Activated naive CD8-positive, alpha-beta T cell treated with anti-CD3 and anti-CD28 coated beads, Interleukin-2, amount 50 U/mL, for 24 hours (primary cell): ENCODE measurements at places on chromosomes 5 and 9.

GRCh38 chr9:88777498-88778312 is 213.6 kb upstream of the S1PR3 start:
- DNase-seq: no peak

GRCh38 chr9:129839324-129840023 is 4.2 kb downstream of the USP20 start:
- DNase-seq: no peak

DNA sequence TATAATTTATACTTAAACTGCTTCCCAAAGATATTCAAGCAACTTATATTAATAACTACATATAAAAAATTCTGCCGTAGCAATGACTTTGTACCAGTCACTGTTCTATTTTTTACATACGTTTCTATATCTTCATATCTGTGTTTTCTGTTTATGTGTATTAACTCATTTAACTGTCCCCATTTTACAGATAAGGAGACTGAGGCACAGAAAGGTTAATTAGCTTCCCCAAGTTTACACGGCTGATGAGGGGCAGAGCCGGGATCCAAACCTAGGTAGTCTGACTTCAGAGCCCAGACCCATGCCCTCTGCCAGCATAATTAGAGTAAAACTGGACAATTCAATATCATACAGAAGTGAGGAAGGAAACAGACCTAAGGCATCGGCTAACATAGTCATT is 259.7 kb upstream of the TUT7 start:
- no peak for DNase-seq

- no peak for DNase-seq
Measured at GRCh38 chr5:763998-764781, 20.3 kb downstream of the ZDHHC11B start.

DNA sequence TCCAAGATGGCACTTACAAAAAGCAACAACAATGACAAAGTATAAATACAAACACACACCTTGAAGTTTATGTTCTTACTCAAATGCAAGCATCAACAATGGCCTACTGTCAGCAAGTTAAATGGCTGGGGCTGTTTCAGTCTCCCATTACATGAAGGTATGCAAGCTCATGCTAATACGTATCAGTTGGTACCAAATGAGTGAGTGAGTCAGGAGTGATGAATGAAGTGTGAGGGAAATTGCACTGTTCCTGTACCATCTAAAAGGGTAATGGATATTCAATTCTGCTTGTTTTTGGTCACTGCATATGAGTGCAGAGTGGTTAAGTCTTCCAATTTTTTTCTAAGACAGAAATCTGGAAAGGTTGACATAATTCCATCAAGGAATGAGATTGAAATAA is 964.9 kb downstream of the MAT2B start:
- no peak for DNase-seq

DNA sequence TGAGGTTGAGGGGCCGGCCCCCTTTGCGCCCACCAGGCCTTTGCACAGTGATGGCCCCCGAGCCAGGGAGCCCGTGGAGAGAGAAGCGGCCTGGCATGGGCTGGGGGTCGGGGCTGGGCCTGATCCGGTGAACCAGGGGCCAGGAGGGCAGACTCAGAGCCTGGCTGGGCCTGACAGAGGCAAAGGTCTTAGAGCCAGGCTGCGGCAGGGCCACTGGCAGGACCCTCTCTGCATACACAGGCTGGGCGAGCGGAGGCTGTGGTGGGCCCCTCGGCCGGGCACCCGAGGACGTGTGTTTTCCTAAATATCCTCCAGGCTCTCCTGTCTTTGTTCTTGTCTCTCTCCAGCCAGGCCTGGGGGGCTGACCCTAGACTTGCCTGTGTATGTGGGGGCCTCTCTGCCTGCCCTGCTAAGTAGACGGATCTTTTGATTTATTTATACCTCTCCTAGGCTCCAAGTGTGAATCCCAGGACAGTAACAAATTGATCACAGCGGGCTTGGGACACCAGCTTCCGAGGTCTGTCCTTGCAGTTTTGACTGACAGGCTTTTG is 933 bp downstream of the NEK6 start:
- DNase-seq: no peak

GRCh38 chr9:37061768-37062167 is 27.7 kb upstream of the PAX5 start:
- DNase-seq: no peak

GRCh38 chr5:123787635-123788034 is 275.7 kb downstream of the CSNK1G3 start:
- no peak for DNase-seq

- no peak for DNase-seq
Measured at GRCh38 chr5:15020736-15021135, 149.2 kb upstream of the ANKH start.

DNA sequence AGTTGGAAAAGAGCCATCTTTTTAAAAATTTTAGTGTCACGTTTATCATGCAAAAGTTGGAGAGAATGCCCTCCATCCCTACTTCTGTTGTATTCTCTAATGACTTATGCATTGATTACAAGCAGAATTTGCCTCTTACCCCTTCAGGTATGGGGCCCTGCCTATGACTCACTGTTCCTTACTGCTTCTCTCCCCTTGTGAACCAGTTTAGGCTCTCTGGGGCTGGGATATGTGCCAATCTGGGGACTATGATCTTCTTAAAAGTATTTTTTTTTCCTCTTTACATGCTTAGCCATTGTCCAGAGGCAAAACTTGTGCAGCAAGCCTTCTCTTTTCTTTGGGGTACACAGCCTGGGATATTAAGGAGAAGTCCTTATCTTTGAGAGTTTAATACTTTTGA is 37.4 kb downstream of the CAMK4 start:
- DNase-seq: no peak

DNA sequence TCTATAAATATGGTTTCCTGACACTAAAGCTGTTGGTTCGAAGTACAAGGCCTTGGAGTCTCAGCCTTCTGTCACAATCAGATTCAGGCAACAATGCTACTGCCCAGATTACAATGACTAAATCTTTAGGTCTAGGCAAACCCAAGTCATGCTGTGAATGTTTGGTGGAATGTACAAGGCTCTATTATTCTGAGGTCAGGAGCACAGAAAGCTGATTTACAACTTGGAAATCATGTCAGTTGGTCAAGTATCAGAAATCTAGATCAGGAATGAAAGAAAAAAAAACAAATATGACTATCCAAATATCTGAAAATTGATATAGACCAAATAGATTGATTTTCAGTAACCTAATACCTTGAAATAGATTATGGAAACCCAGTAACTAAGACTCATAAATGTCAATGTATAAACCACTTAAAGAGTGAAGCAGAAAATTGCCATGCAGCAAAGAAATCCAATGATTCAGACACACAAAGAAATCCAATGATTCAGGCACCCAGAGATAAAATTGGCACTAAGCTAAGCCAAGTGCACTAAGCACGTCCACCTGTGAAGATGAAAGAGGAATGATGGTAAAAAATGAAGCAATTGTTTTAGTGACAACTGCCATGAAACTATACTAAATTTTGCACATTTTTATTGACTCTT is 588.0 kb upstream of the TUSC1 start:
- no peak for DNase-seq

DNA sequence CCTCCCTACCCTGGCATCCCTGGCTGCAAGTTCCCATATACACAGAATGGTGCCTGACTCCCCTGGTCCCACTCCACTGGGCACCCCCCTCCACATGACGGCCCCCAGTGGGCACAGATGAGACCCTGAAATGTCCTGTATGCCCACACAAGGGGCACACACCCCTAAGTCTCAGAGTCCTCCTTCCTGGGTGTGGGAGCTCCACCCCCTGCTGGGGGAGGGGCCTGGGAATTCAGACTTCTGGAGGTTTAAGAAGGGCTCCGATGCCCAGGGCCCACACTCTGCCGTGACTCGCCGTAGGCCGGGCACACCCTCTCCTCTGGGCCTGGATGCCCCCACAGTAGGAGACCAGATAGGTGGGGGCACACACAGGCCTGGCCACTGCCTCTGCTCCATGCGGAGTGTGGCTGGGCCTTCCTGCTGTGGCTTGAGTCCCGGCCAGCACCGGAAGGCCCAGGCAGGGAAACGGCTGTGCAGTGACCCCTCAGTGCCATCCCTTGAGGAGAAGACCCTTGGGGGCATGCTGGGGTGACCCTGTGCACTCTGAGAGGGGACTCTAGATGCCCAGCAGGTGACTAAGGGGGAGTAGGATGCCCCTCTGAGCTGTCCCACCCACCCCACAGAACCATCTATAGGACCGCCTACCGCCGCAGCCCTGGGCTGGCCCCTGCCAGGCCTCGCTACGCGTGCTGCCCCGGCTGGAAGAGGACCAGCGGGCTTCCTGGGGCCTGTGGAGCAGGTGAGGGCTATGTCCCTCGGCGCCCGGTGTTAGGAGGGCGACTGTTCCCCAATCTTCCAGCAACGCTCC is 6.5 kb downstream of the EGFL7 start:
- DNase-seq: no peak

DNA sequence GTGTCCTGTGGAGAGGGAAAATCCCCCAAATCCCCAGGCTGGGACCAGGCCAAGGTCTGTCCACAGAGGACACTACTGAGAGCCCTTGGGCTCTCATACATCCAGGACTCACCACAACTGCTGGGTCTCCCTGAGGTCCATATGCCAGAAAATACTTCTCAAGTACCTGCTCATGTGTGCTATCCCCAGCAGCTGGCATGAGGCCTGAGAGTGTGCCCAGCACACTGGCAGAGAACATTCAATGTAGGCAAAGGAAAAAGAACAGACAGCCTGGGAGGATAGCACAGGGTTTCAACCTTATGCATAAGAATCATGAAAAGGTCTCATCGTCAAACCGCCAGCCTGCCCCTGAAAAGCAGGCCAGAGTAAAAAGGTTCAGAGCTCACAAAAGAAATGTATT is 154.1 kb upstream of the TAS2R1 start:
- no peak for DNase-seq

GRCh38 chr5:39671561-39671961 is 246.8 kb upstream of the DAB2 start:
- no peak for DNase-seq

- DNase-seq: no peak
Measured at GRCh38 chr5:116372931-116373597, 201.6 kb downstream of the SEMA6A start.

- no peak for DNase-seq
Measured at GRCh38 chr9:96448546-96449170, 1.3 kb upstream of the HABP4 start.

DNA sequence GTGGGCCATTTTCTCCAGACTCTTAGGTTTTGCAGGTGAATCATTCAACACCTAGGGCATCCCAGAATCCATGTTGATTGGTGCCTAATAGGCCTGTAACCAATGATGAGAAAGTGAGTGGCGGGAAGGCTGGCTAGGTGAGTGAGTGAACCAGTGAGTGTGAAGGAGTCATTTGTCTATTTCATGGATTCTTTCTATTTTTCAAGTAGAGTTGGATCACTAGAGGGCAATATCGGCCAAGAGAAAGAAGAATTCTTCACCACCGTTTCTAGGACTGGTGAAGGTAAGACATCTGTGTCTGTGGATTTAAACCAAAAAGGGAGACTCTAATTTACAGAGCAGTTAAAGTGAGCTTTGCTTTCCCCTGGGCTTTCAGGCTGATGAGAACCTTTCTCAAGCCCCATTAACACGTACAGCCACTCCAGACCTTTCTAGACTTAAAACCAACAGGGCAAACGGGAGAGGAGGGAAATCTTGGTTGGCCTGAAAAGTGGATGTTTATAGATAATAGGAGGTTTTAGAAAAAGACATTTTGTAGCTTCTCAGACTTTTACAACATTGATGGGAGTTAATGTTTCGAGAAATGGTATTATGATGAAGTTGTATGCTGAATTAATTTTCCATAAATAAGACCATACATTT is 114.3 kb upstream of the IL12B start:
- no peak for DNase-seq

GRCh38 chr5:27241564-27242257 is 203.3 kb upstream of the CDH9 start:
- DNase-seq: no peak

- DNase-seq: no peak
Measured at GRCh38 chr9:111663301-111663823, 2.0 kb downstream of the GNG10 start.

- peak; percentile 79 for DNase-seq
Measured at GRCh38 chr5:170638454-170639220, 134.8 kb downstream of the KCNIP1 start.

DNA sequence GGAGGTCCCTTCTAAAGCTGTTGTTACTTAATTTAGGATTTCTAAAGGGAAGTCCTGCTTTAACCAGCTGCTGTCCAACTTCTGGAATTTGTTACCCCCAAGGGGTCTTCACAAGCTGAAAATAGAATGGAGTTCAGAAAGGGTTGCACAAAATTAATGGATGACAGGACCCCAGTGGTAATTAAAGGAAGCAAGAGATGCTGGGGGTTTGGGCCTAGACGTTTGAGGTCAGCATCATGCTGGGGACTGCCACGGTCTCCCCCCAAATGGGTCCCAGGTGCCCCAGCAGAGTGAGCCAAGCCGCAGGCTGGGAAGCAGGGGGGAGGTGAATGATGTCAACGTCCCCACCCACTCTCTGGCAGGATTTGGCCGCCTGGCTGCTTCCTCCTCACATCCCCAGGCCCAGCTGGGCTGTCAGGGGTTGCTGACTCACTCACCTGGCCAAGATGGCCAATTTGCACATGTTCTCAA is 97.5 kb upstream of the ARAP3 start:
- peak; percentile 44 for DNase-seq

- no peak for DNase-seq
Measured at GRCh38 chr5:59049095-59049494, 466.2 kb downstream of the RAB3C start.

GRCh38 chr5:72110394-72111013 is 3.2 kb downstream of the MAP1B start:
- DNase-seq: no peak

- DNase-seq: no peak
Measured at GRCh38 chr5:149938279-149938678, 6.3 kb downstream of the PDE6A start.

DNA sequence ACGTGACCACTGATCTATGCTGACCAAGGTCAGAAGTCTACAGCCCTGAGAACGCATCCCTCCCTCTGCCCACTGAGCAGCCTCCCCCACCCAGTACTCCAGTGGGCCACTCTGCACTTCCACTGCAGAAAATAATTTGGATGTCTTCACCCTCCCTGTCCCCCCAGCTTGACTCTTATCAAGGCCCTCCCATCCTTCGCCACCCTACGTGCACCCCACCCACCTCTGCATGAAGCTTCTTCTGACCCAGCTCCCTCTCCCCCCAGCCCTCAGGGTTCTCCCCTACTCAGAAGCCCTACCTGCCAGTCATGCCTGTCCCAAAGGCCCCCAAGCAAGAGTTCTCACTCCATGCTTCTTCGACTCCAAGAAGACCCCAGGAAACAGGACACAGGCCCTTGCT is 138.5 kb upstream of the FSTL4 start:
- no peak for DNase-seq

- DNase-seq: peak; percentile 51
Measured at GRCh38 chr5:146447734-146448380, 724 bp downstream of the TCERG1 start.

- peak; percentile 63 for DNase-seq
Measured at GRCh38 chr5:151924564-151925301, at the start of gene GLRA1. GLRA1 (minus strand) TSS chr5:151924851; CDS start chr5:151924549, 302 bp downstream.
